ENCODE measurements at places on chromosomes 2 and 18.

GRCh38 chr2:149064365-149064841 lies 25.9 kb downstream of the LYPD6B start:
- DNase-seq: no peak

DNA sequence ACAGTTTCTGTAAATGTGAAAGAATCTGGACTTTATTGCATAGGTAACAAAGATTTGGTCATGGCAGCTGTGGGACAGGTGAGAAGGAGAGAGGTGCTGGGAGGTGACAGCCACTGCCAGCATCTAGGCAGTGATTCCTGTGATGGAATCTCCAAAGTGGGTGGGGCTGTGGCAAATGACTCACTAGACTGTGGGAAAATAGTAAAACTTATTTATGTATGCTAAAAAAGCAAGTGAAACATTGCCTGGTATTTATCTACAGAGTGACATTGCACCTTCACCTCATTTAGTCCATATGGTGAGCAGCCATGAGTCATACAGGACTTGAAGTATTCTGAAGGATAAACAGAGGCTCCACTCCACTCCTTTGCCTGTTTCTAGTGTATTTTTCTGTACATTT lies 145.3 kb upstream of the MEX3C start:
- no peak for DNase-seq

DNA sequence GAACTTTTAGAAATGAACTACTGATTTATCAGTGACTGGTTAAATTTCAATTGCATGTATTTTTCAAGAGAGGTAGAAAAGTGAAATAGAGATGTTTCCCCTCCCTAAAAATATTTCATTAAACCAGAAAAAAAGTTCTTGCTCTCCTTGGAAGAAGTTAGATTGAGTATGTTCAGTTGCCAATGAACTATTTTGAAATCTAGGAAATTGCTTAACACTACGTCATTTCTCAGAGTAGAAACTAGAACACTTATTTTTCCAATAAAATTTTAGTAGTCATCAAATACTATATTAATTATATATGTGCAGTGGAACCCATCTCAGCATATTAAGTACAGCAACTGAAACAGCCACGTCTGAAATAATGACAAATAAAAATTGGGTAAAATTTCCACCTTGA lies 51.8 kb upstream of the STAT1 start:
- no peak for DNase-seq

DNA sequence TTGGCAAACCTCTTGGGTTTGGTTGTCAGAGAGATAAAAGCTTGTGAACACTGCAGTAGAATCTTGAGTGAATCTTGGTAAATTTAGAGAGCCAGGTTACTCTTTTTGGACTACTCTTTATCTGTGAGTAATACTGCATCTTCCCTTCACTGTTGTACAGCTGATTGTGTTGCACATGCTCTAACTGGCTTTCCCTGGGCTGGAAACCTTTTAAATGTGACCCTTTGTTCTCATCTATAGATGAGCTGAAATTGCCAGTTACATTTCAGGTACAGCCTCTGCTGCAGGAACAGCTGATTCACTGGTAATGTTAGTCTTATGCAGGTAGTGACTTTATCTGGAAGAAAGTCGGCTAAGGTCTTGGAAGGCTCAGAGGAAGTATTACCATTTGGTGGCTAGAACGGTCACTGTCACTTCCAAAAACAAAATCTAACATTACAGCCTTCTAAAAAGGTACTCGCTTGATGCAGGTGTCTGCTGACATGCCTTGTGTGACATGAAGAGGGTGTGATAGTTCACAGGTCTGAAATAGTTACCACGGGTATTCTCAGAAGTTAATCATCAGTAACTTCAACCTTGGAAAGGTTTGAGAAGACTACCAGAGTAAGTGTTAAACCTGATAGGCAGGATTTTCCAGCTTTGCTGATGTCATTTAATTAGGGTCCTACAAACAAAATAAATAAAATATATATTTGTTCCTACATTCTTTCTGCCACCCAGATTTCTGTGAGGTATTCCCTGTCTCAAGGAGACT lies 851.1 kb downstream of the SLC4A3 start:
- DNase-seq: no peak

GRCh38 chr2:219010162-219010756 lies 17.0 kb upstream of the CRYBA2 start:
- DNase-seq: no peak

- DNase-seq: no peak
These were observed 20.7 kb downstream of the SLC4A3 start for GRCh38 chr2:219648176-219648575.

DNA sequence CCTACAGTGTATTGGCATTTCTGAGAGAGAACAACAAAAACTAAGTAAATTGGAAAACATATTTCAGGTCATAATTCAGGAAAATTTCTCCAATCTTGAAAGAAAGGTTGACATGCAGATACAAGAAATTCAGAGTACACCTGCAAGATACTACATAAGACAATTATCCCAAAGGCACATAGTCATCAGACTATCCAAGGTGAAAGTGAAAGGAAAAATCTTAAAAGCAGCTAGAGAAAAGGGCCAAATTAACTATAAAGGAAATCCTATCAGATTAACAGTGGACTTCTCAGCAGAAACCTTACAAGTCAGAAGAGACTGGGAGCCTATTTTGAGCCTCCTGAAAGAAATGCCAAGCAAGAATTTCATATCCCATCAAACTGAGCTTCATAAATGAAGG lies 449.0 kb upstream of the MMADHC start:
- DNase-seq: no peak

GRCh38 chr18:58609536-58609993 lies 19.3 kb downstream of the ALPK2 start:
- DNase-seq: no peak

- no peak for DNase-seq
These were observed 36.3 kb downstream of the SLC35F5 start for GRCh38 chr2:113720167-113720566.

DNA sequence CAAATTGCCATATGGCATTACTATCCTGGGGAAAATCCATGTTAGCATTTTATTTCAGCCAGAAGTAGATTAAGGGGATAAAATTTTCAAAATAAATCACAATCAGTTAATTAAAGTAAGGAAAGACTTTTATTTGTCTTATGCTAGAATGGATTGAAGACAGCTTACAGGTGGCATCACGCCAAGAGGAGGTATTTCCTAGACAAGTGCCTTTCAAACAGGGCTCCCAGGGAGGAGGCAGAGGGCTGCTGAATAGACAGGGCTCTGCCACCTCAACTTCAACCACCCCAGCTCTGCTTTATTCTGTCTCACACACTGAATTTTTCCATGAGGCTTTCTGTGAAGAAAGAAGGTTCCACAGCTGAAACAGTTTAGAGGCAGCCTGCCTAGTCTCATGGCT lies 12.2 kb downstream of the CCDC68 start:
- no peak for DNase-seq

DNA sequence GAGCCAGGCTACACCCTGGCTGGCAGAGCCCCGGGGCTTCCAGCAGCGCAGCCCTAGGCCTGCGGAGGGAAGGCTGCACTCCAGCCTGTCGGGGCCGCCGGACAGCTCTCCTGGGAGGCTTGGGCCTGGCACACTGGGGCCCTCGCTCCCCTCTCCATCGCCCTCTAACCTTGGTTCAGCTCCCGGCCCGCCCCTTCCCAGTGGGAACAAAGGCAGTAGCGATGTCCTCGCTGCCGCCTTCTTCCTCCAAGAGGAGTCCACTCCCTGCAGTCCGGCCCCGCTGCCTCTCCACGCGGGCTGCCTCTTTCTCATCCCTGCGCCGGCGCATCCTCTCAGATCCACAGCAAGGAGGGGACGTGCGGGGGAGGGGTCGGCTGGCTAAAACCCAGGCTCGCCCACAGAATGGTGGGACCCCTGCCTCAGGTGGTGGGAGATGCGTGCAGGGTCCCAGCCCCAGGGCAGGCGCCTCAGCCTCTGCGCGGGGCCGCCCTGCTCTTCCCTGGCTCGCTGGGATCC lies 138.1 kb downstream of the TWIST2 start:
- DNase-seq: no peak

GRCh38 chr2:48122166-48122565 lies 215.9 kb upstream of the FBXO11 start:
- DNase-seq: no peak

GRCh38 chr2:30505500-30506180 lies 58.6 kb downstream of the LCLAT1 start:
- DNase-seq: no peak

DNA sequence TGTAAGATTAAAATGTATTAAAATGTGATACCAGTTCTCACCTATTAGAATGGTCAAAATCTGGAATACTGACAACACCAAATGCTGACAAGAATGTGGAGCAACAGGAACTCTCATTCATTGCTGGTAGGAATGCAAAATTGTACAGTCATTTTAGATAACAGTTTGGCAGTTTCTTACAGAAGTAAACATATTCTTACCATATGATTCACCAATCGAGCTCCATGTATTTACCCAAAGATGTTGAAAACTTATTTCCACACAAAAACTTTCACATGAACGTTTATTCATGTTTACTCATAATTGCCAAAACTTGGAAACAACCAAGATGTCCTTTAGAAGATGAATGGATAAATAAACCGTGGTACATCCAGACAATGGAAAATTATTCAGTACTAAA lies 1193.5 kb upstream of the ACVR2A start:
- DNase-seq: no peak

DNA sequence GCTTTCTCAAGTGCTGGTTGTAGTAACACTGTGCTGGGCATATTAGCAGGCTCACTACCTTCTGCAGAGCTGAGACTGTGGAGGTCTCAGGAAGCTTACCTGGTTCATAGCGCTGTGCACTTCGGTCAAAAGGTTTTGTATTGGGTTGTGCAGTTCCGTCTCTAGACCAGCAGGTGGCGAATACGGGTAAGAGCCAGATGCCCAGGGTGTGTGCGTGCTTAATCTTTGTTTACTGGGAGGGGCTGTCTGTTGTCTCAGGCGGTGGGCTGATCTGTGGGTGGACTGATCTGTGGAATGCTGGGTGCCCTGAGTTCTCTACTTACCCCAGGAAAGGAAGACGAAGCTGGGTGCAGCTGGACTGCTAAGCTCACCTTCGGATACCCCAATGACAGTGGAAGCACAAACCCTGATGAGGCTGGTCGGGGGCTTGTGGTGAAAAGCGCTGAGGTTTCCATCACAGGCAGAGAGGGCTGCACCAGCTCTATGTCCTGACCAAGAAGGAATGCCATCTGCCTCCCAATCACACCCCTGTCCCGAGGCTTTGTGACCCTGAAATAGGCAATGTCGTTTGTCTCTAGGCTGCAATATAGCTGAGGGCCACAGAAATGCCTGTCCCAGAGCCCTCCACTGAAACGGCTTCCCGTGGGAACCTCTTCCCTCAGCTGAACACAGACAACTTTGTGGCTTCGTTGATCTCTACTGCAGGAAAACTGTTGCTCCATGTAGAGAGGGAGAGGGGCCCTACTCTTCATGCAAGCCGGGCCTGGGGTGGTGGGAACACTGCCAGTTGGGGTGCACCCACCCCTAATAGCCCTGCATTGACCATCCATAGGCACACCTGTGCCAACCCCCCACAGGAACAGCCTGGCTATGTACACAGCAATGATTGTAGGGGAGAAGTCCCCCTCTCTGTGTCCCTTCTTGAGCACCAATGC lies 45.9 kb upstream of the FAM117B start:
- peak; percentile 19 for DNase-seq

GRCh38 chr2:222054813-222055212 lies 244.0 kb downstream of the PAX3 start:
- DNase-seq: no peak

- DNase-seq: no peak
These were observed 10.5 kb upstream of the SAG start for GRCh38 chr2:233297076-233297475.

GRCh38 chr2:219578811-219579613 lies 6.9 kb downstream of the INHA start:
- no peak for DNase-seq

DNA sequence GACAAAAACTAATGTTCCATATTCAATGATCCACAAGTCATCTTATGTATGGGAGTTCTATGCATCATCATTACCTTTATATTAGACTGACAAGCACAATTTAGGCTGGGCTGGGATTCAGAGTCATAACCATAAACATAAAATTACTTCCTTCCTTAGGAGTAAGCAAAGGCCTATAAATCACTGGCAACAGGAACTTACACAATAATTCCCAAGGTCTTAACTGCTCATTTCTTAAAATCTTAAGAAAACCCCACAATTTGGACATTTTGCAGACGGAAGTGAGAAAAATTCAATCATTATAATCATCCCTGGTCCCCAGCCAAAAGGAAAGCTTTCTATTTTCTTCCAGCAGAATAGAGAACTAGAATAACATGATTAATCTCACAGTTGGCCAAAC lies 232.3 kb downstream of the DYM start:
- no peak for DNase-seq

- DNase-seq: no peak
These were observed 69.9 kb downstream of the ODC1 start for GRCh38 chr2:10378189-10378588.

- peak; percentile 28 for DNase-seq
These were observed 1.2 kb downstream of the ZFP36L2 start for GRCh38 chr2:43225093-43225787.

DNA sequence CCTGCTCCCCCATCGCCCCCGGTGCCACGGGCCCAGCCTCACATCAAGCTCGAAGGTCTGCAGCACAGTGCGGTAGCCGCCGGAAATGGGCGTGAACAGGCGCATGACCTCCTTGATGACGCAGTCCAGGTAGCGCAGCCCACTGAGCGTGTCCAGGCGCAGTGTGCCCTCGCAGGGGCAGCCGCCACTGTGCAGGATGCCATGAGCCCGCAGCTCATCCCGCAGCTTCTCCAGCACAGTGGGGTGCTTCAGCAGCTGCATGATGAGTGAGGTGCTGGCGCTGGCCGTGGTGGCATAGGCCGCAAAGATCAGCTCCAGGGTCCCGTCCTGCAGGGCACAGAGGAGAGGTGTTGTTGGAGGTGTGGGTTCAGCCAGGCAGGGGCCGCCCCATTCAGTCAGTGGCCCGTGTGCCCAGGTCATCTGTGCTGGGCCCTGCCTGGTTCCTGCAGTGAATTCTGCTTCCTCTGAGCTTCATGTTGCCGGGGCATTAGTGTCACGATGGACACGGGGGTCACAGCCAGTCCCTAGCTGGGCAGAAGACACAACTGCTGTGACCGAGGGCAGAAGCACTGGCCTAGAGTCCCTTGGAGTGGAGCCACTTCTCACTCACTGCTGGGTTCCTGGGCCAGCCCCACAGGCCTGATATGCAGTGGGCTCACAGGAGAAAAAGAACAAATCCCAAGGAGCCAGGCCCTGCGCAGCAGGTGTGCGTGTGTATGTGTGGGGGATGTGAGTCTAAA lies 14.5 kb downstream of the CYP26B1 start:
- DNase-seq: no peak

DNA sequence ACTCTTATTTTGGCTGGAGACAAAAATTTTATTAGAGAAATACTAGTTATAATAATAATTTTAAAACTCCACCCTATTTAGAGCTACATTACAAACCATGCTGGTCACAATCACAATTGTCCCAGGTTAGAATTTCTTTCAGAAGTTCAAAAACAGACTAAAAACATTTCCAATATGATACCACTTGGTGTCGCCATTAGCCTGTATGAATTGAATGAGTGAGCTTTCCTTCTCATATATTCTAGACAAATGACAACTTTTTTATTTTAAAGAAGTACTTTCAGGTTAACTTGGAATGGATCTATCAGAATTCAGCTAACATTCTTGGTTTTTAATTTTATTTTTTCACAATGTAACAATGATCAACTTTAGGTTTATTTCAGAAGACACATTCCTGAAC lies 48.0 kb downstream of the SERPINB8 start:
- no peak for DNase-seq

- DNase-seq: no peak
These were observed 51.6 kb upstream of the PTH2R start for GRCh38 chr2:208354964-208355381.

- no peak for DNase-seq
These were observed 34.3 kb upstream of the TXNDC2 start for GRCh38 chr18:9851511-9851910.

- DNase-seq: no peak
These were observed 163.0 kb upstream of the NOSTRIN start for GRCh38 chr2:168639441-168639898.

GRCh38 chr18:11136241-11136640 lies 13.1 kb downstream of the PIEZO2 start:
- no peak for DNase-seq
